CD8-positive, alpha-beta memory T cell (primary cell): ENCODE measurements at places on chromosomes 1 and 21.

- DNase-seq: no peak
Measured at GRCh38 chr1:72649211-72649888, 367.0 kb upstream of the NEGR1 start.

DNA sequence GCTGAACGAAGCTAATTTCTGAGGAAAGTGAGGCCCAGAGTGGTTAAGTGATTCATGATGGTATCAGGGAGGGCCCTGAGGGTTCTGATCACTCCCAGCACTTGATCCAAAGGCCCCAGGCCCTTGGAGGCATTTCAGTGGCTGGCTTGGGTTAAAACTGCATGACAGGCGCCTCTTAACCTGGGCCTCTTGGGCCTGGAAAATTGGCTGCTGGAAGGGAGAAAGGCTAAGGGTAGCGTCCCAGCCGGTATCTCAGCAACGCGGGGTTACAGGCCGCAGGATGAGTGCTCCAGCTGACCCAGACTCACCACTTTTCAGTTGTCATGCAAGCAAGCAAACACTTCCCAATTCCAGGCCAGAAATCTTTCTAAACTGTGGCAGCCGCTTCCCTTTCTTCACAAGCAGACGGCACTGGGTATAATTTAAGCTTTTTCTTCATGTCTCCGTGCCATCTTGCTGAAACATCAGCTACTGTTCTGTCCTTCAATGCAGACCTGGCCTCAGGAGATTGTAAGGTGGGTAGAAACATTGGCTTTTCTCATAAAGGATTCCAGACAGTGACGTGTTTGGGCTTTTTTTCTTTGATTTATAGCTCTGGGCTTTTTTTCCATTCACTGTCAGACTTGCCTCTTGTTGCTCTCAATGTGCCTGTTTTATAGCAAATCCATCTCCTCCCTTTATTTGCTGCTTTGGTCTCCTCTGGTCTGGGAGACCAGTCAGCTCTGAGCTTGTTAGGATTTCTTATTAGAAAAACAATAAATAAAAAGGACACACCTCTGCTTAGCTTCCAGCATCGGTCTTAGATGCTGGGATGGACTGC is 229.1 kb downstream of the KCNJ6 start:
- no peak for DNase-seq

DNA sequence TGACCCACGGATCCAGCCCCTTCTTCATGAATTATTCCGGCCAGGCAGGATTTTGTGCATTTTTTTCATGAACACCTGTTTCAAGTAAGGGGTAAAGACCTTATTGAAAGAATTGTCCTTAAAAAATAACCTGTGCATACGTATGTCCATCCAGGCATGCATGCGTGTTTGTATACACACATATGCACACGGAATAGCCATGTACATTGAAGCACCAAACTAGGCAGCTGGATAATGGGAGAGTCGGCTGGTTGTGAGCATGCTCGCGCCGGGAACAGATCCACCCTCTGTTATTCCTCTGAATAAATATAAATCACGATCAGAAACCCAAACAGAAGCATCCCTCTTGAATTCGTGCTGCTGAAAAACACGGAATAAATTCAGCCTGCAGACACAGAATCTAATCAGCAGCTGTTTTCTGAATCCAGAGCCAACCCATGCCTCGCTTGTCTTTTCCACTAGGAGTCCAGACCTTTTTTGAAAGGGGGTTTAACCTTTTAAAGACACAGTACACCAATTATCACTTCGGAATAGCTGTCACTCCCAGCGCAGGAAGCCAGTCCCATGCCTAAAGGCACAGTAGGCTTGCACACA is at the start of gene HIVEP3:
Gene HIVEP3, minus strand, starts transcription at position 473 of the 594 bp plus-strand sequence.
- DNase-seq: no peak

DNA sequence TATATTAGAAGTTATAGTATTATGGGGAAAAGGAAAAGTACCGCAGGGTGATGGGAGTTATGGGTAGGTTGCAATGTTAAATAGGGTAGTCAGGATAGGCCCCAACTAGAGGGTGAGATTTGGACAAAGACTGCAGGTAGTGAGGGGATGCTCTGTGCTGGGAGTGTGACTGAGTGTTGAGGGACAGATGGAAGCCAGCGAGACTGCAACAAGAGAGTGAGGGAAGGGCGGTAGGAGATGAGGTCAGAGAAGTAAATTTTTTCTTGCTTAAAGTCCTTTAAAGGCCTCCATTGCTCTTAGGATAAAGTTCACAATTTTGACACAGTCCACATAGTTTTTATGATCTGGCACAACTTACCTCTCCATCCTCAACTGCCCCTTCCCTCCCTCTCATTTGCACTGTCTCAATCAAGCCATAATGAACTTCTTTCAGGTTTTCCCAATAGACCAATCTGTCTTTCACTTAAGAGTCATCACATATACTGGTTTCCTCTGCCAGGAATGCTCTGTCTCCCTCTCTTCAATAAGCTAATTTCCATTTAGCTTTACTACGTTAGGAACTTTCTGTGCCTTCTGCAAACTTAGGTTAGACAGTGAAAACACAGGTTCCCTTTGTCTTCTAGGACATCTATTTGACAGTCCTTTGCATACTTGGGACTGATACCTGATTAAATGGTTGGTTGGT is 237.7 kb upstream of the CACYBP start:
- no peak for DNase-seq

DNA sequence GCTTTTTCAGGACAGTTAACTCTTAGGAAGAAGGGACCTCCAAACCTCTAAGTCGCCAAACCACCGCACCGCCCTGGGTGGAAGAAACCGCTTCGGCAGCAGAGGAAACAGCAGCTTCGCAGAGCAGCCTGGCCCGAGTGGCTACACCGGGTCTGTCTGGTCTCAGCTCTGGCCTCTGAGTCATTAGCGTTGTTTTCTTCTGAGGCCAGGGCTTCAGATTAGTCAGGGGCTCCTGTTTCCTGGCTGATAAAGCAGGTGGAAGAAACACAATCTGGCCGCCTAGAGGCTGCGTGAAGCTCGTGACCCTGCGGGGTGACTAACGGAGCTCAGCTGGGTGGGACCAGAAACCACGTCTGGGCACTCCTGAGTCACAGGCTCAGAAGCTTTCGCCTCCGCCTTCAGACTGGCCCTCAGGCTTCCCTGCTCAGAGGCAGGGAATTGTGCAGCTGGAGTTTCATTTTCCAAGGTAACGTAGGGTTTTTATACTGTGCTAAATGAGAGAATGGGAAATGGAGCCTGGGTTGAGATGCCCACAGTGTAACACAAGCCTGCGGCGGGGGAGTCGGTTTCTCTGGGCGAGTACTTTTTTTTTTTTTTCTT is 44.9 kb downstream of the CHAF1B start:
- DNase-seq: peak; percentile 75

DNA sequence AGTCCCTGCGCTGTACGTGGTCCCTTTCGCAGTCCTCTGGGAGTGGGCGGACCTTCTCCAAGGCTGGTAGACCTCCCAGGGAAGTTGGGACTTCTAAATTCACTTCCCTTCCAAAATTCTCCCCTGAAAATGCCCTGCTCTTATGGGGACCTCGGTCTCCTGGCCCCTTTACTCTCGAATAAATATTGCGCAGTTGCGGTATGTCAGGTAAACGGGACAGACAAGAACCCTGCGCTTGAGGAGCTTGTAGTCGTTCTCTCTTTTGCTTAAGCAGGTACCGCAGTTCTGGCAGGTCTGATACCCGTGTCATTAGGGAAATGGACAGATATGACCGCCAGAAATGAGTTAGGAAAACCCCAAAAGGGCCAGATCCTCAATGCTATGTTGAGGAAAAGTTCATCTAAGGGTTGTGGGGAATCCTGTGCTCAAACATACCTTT is 561 bp downstream of the KIF2C start:
- DNase-seq: no peak

DNA sequence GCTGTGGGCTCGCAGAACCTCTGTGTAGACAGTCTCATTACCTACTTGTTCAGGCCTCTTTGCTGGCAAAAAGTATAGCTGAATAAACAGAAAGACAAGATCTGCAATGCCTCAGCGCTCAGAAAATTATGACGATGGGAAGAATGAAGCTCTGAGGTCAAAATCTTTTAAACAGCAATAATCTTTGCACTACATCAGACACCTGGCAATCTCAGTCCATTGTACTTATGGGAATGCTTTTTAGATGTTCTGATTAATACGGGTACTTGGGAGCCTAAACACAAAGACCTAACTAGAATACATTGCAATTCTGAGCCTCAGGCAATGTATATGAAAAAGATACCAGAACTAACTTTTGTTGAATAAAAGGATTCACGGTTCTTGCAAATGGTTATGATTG is 410.7 kb downstream of the SMYD3 start:
- DNase-seq: no peak

GRCh38 chr1:156052862-156053767 is 483 bp downstream of the UBQLN4 start:
- DNase-seq: peak; percentile 55

DNA sequence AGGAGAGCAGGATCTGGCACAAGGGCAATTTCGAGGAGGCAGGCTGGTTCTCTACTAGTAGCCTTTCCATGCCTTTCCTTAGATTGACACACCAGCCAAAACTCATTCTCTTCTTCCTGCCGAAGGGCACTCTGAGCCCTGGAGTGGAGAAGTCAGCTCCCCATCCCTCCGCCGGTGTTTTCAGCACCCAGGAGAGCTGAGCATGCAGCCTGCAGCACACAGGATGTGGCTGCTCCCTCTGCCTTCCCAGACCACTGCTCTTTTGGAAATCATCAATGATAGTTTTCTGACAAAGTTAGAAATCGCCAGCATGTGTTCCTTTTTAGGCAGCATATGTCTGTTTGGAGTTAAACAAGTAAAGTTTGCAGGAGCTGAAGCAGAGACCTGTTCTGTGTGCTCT is 11.7 kb downstream of the RNU5D-1 start:
- DNase-seq: no peak

GRCh38 chr1:24465638-24466037 is 37.0 kb upstream of the RCAN3 start:
- DNase-seq: no peak

- DNase-seq: peak; percentile 40
Measured at GRCh38 chr1:167401260-167401873, 117.0 kb downstream of the CD247 start.

DNA sequence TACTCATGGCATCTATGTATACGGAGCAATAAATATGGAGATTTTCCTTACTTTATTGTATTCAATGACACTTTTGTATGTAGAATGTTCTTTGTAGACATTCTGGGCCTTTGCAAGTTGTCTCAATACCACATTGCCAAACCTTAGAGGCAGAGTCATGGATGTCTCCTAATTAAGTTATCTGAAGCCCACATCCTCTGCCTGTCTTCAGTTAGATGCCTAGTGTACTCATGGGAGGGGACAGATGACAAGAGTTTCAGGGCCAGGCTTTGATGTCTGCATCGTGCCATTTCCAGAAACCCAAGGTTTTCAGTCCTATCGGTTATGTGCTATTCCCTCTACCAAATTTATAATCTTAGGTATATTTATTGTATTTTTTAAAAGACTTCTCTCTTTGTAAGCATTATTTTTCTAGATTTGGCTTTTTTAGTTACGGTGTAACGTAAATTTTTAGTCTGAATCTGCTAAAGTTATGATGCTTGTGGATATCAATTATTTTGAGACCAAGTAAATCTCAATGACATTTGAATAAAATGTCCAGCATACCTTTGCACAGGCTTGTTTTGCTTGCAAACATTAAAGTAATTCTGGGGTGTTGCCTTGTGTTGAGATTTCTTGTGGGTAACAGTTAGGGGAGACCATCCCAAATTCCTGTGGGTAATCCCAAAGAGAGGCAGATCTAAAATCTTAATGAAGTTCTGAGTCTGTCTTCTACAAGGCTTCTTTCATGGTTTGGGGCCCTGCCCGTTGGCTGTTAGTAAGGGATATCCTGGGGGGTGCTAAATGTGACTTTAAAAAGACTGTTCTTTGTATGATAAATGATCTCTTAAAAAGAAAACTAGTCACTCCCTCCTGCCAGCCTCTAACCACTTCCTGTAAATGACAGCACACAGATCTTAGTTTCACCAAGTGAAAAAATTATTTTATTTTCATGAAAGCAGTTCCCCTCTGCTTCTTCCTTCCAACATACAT is 8.0 kb upstream of the MACF1 start:
- peak; percentile 81 for DNase-seq
